Body of pancreas (tissue), 4 donors: ENCODE measurements at places on chromosomes 3 and 15.

GRCh38 chr15:101266034-101266433, 11.3 kb downstream of the SELENOS start:
- no peak for DNase-seq

GRCh38 chr3:139937674-139938279, 2.8 kb downstream of the CLSTN2 start:
- peak; percentile 56 for DNase-seq

DNA sequence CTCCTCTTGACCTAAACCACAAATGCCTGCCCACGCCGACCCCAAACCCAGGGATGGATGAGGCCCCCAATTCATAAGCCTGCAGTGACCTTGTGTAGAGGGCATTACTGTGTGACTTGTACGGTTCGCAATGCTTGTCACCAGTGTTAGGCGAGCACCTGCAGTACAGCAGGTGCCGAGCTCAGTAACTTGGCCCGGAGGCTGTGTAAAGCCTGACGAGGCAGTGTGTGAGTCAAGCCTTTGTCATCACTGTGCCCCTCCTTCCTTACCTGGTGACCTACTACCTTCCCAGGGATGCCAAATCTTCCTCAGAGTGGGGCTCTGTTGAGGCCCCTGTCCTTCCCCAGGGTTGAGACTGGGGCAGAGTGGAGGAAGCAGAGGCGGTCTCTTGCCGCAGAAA, 37.2 kb upstream of the TMEM115 start:
- DNase-seq, result no peak

DNA sequence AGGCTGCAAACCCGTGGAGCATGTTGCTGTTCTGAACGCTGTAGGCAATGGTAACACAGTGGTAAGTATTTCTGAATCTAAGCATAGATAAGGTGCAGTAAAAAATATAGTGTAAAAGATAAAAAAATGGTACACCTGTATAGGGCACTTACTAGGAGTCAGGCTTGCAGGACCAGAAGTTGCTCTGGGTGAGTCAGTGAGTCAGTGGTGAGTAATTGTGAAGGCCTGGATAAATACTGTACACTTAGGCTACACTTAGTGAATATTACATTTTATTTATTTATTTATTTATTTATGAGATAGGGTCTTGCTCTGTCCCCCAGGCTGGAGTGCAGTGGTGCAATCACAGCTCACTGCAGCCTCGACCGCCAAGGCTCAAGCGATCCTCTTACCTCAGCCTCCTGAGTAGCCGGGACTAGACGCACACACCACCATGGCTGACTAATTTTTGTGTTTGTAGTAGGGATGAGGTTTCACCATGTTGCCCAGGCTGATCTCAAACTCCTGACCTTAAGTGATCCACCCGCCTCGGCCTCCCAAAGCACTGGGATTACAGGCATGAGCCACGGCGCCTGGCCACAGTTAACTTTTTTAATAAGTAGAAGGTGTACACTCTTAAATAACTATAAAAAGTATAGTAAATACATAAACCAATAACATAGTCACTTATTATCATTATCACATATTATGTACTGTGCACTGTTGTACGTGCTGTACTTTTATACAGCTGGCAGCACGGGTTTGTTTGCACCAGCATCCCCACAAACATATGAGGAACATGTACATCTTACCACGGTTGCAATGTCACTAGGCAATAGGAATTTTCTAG, 155.1 kb downstream of the IGF1R start:
- DNase-seq, result no peak

DNA sequence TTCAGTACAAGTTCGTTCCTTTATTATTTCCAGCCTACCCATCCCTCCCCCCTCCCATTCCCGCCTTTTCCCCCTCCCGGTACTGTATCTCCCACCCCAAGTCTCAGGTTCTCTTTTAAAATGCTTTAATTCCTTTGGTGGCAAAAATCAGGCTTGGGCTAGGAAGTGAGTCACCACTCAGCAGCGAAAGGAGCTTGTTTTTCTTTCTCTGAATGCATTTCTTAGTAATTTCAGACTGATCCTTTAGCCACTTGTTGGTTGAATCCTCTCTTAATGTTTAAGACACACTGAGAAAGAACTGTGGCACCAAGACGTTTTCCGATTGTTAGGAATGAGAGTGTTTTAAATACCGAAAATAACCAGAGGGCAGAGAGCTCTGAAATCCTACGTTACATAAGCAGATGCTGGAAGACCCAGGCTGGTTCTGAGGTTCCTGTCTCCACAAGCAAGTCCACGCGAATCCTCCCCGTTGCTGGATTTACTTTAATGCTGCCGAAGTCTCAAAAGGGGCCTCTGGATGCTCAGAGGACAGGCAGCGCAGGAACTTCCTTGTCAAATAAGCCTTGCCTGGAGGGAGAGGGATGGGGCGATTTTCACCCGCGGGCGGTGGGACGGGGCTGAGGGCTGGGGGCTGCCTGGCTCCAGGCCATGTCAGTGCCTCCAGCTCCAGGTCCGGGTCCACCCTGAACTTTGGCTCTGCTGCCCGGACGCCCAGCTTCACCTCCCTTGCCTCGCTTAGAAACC, 854 bp upstream of the COL8A1 start:
- DNase-seq, result no peak

DNA sequence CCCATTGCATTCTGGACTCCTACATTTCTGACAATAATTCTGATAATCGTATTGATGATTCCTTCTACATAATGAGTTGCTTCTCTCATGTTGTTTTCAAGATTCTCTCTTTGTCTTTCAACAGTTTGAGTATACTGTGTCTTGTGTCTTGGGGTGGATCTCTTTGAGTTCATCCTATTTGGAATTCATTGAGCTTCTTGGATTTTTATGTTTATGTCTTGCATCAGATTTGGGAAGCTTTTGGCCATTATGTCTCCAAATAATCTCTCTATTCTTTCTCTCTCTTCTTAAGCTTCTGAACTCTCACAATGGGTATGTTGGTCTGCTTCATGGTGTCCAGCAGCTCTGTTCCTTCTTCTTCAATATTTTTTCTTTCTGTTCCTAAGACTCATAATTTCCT, 592.2 kb downstream of the FHIT start:
- no peak for DNase-seq

GRCh38 chr3:44958386-44958785, 17.6 kb downstream of the ZDHHC3 start:
- no peak for DNase-seq

DNA sequence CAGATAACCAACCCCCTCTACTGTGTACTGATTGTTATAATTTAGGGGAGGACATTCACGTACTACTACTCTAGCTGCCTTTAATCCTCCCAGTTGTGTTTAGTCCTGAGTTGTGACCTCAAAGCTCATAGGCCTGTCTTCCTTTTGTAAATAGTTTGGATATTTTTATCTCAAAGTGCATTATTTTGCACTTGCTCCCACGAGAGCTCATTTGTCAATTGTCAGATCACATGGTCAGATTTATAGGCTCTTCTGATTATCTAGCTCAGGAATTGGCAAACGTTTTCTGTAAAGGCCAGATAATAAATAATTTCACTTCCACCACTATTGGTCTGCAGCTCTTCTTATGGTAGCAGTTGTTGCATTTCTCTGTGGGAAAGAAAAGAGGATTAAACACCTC, 14.4 kb upstream of the SLC30A4 start:
- DNase-seq, result no peak

DNA sequence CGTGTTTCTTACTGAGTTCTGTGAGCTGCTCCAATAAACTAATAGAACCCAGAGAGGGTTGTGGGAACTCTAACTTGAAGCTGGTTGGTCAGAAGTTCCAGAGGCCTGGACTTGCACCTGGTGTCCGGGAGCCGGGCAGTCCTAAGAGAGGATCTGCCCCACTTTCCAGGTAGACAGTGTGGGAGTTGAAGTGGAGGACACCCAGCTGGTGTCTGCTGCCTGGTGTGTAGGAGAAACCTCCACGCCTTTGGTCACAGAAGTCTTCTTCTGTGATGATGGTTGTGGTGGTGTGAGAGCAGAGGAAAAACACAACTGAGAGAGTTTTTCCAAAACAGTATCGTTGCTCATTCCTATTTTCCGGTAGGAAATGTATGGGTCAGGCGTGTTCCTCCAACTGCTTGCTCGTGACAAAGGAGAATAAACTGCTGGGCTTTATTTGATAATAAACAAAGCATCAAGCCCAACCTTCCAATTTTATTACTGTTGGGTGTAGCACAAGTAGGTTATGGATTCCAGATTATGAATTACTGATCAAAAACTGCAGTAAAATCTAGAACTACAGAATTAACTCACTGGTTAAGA, 137.0 kb downstream of the KLF13 start:
- no peak for DNase-seq

DNA sequence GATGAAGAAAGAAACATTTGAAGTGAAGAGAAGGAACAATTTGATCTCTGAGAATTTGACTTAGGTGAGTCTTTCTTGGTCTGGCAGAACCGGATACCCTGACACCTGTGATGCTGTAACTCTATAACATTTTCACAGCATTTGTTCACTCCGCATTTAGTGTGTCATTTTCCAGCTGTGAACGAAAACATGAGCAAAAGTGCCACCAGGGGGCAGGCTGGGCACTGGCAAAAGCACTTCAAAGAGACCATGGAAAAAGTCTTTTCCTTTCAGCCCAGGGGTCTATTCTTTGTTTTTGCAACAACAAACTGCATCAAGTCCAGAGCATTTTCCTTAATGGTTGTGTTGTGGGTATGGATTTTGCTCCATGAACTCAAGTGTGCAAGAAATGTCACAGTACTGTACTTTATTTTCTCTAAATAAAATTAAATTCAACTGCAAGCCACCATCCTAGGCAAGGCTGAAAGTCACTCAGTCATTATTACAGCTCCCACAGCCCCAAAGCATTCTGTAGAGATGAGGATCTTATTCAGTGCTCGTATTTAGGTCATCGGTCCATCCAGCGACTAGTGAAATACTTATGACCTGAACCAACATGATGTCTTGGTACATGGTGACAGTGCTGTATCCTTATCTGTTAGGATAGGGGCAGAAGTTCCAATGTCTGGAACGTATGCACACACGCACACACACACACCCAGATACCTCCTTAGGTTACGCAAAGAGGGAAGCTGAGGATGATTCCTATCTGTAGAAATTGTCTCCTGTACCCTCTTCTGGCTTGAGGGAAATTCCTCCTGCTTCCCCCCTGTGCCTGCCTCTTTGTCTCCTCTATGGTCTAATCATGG, 125.5 kb downstream of the GADL1 start:
- peak; percentile 84 for DNase-seq

DNA sequence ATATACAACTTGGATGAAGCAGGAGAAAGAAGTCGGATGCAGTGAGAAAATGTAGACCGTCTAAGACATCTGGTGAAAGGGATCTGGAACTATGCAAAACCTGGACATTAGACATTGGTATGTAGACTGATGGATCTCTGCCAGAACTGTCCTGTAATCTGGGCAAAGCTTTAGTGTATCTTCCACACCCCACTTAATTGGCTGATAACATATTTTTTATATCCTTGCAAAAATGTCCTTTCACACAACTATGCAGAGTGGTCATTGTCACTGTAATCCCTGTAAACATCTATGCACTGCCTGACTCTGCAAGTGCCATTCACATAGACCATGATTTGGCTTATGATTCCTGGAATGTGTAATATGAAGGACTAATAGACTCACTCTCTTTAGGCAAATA, 163.1 kb downstream of the TUSC7 start:
- no peak for DNase-seq

DNA sequence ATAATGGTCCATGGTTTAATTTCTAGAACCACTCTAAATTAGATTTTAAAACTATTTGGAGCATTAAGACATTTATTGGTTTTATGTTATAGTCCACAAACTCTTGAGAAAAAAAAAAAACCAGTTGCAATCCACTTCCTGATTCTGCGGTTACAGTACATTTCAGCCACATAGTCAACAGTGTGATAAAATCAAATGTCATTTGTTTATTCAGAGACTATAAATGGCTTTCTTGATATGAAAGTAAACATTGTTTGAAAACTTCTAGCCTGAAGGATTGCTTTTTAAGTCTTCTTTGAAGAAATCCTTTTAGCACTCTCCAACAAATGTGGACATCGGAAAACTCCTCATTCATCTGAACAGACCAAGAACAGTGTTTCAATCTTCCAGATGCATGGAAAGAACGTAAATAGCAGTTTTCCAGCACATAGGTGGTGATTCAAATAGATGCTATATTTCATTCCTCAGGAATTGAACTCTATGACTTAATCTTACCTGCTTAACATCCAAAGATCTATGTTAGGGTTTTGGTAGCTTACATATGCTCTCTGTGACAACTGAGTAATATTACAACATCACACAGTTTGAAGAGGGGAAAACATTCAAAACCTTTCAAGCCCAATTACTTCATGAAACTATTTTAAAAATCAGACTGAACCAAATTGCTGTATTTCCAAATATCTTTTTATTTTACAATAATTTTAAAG, 87.8 kb upstream of the UBE2E2 start:
- no peak for DNase-seq

- no peak for DNase-seq
Measured at GRCh38 chr15:101232677-101233076, 19.2 kb downstream of the CHSY1 start.

DNA sequence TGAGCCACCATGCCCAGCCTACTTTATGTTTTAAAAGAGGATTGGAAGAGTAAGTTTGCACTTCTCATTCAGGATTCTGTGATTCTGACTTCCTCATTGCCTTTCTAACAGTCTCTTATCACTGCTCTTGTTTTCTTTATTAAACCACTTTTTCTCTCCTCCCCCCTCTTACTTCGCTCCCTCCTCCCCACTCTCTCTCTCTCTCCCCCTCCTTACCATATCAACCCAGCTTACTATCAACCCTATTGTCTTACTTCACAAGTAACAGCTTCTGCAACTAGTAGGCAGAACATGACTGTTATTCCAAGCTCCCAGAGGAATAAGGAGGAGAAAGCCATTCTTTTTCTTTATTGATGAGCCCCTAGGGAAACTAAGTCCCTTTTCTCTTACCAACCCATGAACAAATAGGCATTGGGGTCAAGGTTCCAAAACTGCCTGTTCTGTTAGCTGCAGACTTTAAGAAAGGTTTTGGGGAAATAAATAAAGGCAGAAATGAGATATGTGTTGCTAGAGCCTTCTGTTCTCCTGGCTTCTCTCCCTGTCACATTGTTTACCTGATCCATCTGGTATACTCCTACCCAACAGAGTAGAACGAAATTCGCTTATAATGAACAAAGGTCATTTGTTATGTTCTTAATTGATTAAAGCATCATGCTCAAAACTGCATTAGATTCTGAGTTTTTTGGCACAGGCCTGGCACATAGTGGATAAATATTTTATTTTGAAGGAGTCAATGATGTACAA, 56.4 kb upstream of the RASGRP1 start:
- no peak for DNase-seq
